Esophagus muscularis mucosa (tissue), 4 donors: ENCODE measurements at places on chromosomes 6 and 20. TPM values are rescaled to one million over a fixed set of nuclear protein-coding genes. Genes with fewer than 3 reads are reported as not detected.

DNA sequence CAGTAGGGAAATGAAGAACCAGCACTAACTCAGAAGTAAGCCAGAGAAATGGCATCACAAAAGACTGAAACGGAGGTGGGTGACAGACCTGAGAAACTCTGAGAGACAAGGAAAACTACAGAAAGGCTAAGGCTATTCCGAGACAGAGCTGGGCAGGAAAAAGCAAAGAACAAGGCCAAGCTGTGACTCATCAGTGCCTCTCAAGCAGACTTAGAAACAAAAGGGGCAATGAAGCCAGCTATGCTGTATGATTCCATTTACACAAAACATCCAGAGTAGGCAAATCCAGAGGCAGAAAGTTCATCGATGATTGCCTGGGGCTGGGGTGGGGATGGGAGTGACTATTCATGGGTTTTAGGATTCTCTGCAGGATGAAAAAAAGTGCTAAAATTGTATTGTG, 50.0 kb downstream of the SLC23A2 start:
- no peaks in the 10 kb centered on the region for H3K27me3 ChIP-seq
- H3K36me3 ChIP-seq: no peaks in the 10 kb centered on the region
- peak overlapping the region; percentile 70 for H3K27ac ChIP-seq
- DNase-seq: no peak

DNA sequence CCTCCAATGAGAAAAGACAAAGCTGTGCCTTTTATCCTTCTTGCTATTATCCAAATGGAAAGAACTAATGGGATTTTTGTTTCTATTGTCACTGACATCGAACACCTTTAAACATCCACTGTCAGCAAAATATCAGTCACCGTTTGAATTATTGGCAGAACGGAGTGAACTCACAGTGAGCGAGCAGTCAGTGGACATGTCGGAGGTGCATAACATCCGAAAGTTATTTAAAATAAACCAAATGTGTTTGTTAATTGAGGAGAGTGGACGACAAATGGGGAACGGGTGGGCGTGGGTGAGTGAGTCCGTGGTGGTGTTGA, 38.8 kb downstream of the PMEPA1 start:
- H3K36me3 ChIP-seq: no peaks in the 10 kb centered on the region
- DNase-seq: no peak
- no peak overlapping the region for H3K27ac ChIP-seq
- no peaks in the 10 kb centered on the region for H3K27me3 ChIP-seq
- H3K4me1 ChIP-seq: peaks cover 41% of the 10 kb centered on the region

DNA sequence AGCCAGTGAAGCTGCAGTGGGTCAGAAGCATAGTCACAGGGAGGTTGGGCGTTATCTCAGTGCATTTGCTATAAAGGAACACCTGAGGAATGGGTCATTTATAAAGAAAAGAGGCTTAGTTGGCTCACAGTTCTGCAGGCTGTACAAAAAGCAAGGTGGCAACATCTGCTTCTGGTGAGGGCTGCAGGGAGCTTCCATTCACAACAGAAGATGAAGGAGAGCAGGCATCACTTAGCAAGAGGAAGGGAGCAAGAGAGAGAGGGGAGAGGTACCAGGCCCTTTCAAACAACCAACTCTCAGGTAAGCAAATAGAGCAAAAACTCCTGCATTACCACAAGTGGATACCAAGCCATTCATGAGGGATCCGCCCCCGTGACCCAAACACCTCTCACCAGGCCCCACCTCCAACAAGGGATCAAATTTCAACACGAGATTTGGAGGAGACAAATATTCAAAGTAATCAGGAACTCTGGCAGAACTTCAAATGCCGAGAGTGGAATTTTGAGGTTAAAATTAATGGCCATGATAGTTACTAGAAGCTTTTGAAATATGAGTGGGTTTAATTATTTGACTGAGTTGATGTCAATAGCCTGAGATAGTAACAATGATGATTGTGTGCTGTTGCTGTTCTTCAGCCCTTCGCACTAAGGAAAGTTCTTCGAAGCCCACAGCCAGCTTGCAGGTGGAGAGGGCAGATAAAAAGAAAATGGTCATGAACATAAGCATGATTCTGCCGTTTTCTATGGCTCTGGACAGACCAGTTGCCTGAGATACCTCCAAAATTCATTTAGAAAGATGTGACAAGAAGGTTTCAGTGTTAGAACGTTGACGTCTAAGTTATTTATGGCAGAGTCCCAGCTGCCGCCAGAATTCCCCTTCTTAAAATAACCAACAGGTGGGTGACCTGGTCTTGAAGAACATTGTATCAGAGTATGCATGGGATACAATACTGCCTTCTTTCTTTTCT, 55.3 kb upstream of the ADTRP start:
- no peaks in the 10 kb centered on the region for H3K36me3 ChIP-seq
- H3K4me1 ChIP-seq: no peaks in the 10 kb centered on the region
- no peaks in the 10 kb centered on the region for H3K27me3 ChIP-seq
- no peak overlapping the region for H3K4me3 ChIP-seq

DNA sequence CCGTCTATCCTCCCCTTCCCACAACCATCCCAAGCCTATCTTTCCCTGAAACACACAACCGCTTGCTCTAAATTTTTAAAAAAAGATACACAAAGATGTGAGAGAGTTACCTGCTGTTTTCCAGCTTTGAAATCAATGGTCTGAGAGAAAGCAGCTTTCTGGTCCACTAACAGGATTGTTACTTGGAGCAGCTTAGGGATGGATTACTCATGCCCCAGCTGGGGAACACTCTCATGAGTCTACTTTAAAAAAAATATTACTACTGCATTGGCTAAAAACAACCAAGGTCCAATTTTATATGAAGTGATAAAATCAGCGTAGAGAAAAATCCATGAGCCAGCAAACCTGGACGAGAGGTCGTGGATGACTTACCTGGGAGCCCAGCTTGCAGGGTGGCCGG, 29.6 kb upstream of the FOXC1 start:
- peak; percentile 55 for DNase-seq
- H3K27me3 ChIP-seq: no peaks in the 10 kb centered on the region
- no peak overlapping the region for H3K4me3 ChIP-seq

- H3K36me3 ChIP-seq: no peaks in the 10 kb centered on the region
- peaks cover 16% of the 10 kb centered on the region for H3K27me3 ChIP-seq
- peaks cover 34% of the 10 kb centered on the region for H3K4me1 ChIP-seq
- no peak overlapping the region for H3K27ac ChIP-seq
- peak; percentile 97 for DNase-seq
Measured at GRCh38 chr6:149925974-149926777, 3.3 kb upstream of the RAET1G start.

DNA sequence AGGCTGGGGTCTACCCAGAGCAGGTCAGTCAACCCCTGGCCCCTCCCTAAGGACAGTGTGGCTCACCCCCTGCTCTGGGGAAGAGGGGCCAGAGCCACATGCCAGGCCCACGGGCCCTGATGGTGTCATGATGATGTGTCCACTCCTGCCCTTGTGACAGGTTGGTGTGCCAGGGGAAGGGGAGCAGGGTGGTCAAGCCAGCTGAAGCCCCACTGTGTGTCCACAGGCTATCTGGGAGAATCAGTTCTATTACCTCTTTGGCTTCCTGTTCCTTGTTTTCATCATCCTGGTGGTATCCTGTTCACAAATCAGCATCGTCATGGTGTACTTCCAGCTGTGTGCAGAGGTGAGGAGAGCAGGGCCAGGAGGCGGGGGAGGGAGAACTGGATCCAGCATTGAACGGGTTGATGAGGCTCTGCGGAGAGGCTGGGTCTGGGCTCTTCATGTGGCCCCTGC, 47.7 kb downstream of the PLAGL2 start:
- H3K4me1 ChIP-seq: peaks cover 10% of the 10 kb centered on the region
- DNase-seq: no peak
- no peak overlapping the region for H3K27ac ChIP-seq
- peaks cover 89% of the 10 kb centered on the region for H3K36me3 ChIP-seq
- H3K27me3 ChIP-seq: no peaks in the 10 kb centered on the region

GRCh38 chr20:48381353-48382120, 446.3 kb downstream of the PREX1 start:
- no peaks in the 10 kb centered on the region for H3K27me3 ChIP-seq
- H3K4me1 ChIP-seq: no peaks in the 10 kb centered on the region
- H3K36me3 ChIP-seq: no peaks in the 10 kb centered on the region
- no peak for DNase-seq

GRCh38 chr6:160768101-160768500, 66.1 kb downstream of the PLG start:
- no peak overlapping the region for H3K27ac ChIP-seq
- H3K36me3 ChIP-seq: no peaks in the 10 kb centered on the region
- no peaks in the 10 kb centered on the region for H3K27me3 ChIP-seq
- peaks cover 12% of the 10 kb centered on the region for H3K4me1 ChIP-seq

DNA sequence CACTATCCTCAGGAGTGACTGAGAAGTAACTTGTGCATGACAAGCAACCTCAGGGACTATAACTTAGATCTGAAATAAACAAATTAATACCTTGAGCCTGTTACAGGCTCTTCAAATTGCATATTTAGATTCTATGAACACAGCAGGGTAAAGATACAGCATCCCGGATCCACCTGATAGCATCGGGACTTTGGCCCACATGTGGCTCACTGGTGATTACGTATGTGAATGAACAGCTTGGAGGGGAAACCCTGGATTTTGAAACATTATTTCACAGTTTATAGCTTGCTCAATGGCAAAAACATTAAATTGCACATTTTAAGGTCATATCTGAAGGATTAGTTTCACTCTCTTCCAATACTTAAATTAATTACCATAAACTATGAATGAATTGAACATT, 133.2 kb downstream of the KHDRBS2 start:
- no peaks in the 10 kb centered on the region for H3K4me1 ChIP-seq
- no peak for DNase-seq
- H3K27ac ChIP-seq: no peak overlapping the region
- H3K27me3 ChIP-seq: no peaks in the 10 kb centered on the region
- H3K36me3 ChIP-seq: no peaks in the 10 kb centered on the region

The SMLR1 gene
- not detected for total RNA-seq
